CD4-positive, alpha-beta T cell (primary cell): ENCODE measurements at places on chromosomes 2 and 18.
A peak's percentile ranks its signal among the peaks of the same experiment; 100 is the strongest.

DNA sequence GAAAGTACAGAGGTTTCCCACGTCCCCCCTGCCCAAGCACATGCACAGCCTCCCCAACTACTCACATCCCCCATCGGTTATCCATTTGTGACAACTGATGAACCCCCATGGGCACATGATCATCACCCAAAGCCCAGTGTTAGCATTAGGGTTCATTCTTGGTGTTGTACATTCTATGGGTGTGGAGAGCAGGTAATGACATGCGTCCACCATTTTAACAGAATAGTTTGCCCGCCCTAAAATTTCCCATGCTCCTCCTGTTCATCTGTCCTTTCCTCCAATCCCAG lies 74.3 kb downstream of the LONRF2 start:
- H3K27ac ChIP-seq = no peak overlapping the region
- no peaks in the 10 kb centered on the region for H3K36me3 ChIP-seq
- H3K4me3 ChIP-seq = no peak overlapping the region
- DNase-seq = no peak
- H3K4me1 ChIP-seq = no peaks in the 10 kb centered on the region

DNA sequence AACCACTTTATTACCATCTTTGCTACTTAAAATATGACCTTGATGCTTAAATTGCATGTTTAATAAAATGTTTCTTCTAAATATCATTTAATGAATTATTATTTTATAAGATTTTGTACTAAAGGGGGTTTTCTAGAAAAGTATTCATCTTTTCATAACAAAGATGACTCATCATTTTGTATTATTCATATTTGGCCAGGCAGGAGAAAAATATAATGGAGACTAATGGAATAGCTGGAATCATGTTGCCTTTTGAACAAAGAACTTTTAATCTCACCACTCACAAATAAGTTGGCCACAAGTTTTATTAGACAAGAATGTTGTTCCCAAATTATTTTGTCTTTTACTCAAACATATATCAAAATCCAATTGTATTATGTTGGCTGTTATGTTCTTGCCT lies 882.4 kb downstream of the DSC3 start:
- DNase-seq = no peak
- no peak overlapping the region for H3K27ac ChIP-seq
- H3K4me3 ChIP-seq = no peak overlapping the region

DNA sequence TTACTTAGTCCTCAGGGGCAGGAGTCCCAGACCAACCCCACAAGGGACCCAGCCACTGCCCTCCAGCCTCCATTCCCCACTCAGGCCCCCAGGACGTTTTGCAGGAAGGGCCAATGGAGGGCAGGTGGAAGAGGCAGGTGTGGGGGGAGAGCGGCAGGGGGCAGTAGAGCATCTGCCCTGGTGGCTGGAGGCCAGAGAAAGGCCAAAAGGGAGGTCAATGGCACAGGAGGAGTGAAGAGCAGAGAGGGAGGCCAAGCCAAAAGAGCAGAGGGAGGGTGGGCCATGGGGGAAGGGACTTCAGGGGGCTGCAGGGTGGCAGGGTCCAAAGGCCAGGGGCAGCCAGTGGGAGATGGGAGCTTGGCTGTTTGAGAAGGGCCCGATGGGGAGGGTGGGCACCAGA lies 17.3 kb upstream of the GPR55 start:
- DNase-seq = no peak
- H3K4me3 ChIP-seq = no peak overlapping the region
- H3K4me1 ChIP-seq = peaks cover 11% of the 10 kb centered on the region
- no peaks in the 10 kb centered on the region for H3K36me3 ChIP-seq

DNA sequence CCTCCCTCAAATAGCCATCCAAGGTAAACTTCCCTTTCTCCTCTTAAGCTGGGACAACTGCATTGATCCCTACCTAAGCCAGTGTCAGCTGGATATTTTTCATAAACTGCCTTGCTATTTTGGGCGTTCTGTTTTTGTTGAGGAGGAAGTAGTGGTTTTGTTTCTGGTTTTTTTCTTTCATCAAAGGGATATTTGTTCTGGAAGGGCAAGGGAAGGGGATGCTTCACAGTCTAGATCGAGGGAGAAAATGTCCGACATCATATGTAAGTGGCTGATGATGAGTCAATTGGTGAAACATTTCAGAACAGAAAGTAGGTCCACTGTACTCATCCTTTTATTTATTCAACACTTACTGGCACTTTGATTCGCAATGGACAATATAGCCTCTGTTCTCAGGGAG lies 31.0 kb downstream of the TANC1 start:
- H3K4me1 ChIP-seq = no peaks in the 10 kb centered on the region
- no peak for DNase-seq
- no peak overlapping the region for H3K4me3 ChIP-seq

DNA sequence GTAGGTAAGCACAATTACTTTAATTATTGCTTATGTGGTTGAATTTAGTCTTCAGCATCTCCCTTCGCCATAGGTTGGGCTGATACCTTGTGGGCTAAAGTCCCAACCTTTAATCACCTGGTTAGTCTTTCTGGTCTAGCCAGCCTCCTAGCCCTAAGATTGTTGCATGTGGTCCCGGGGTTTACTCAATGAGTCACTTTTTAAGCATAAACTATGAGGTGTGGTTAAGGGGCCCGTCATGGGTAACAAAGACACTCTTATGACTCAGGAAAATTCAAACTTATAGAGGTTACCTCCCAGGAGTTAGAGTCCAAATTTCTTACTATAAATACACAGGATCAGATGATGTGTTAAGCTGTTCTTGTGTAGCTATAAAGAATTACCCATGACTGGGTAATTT lies 841.6 kb downstream of the TRIB2 start:
- no peaks in the 10 kb centered on the region for H3K36me3 ChIP-seq
- H3K4me1 ChIP-seq = no peaks in the 10 kb centered on the region
- H3K27ac ChIP-seq = no peak overlapping the region
- H3K27me3 ChIP-seq = no peaks in the 10 kb centered on the region
- H3K4me3 ChIP-seq = no peak overlapping the region

GRCh38 chr2:209653134-209653533 lies 118.5 kb upstream of the UNC80 start:
- H3K27ac ChIP-seq = no peak overlapping the region
- no peaks in the 10 kb centered on the region for H3K4me1 ChIP-seq
- H3K27me3 ChIP-seq = no peaks in the 10 kb centered on the region

GRCh38 chr2:195561116-195561921 lies 95.7 kb upstream of the SLC39A10 start:
- DNase-seq = no peak
- peak overlapping the region; percentile 81 for H3K27ac ChIP-seq
- no peaks in the 10 kb centered on the region for H3K27me3 ChIP-seq
- H3K36me3 ChIP-seq = no peaks in the 10 kb centered on the region

- H3K27ac ChIP-seq = no peak overlapping the region
- H3K36me3 ChIP-seq = peaks cover 7% of the 10 kb centered on the region
- H3K4me1 ChIP-seq = no peaks in the 10 kb centered on the region
- no peaks in the 10 kb centered on the region for H3K27me3 ChIP-seq
These were observed 55.4 kb downstream of the KLF7 start for GRCh38 chr2:207110310-207110709.

GRCh38 chr2:134451347-134451630 lies 197.4 kb downstream of the MGAT5 start:
- H3K4me1 ChIP-seq = no peaks in the 10 kb centered on the region
- no peaks in the 10 kb centered on the region for H3K27me3 ChIP-seq
- no peak for DNase-seq
- no peak overlapping the region for H3K4me3 ChIP-seq
- H3K27ac ChIP-seq = no peak overlapping the region
- H3K36me3 ChIP-seq = peaks cover 53% of the 10 kb centered on the region

DNA sequence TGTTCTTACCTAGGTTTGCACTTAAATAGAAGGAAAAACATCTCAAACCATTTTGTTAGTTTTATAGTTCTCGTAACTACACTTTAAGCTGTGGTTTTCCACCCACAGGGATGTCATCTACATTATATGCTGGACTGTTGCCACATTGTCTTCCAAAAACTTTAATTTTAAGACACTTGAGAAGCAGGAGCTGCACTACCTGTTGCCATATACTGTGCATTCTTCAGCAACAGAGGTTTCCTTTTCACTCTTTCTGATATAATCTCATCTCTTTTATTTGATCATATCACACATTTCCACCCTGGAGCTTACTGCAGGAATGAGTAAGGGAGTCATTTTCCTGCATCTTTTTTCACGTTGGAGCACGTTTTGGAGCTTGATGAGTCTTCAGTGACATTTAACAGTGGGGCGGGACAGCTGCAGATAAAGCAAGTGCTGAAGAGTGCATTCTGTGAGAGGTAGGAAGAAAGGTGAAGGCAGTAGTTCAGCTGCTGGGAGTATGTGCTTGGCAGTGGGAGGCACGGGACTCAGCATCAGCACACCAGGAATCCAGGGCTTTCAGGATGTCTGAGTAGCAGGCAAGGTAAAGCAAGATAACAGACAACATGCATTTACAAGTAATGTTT lies 3.8 kb downstream of the LIMS1 start:
- DNase-seq = no peak
- H3K4me1 ChIP-seq = peaks cover 18% of the 10 kb centered on the region
- H3K36me3 ChIP-seq = no peaks in the 10 kb centered on the region
- H3K4me3 ChIP-seq = no peak overlapping the region

DNA sequence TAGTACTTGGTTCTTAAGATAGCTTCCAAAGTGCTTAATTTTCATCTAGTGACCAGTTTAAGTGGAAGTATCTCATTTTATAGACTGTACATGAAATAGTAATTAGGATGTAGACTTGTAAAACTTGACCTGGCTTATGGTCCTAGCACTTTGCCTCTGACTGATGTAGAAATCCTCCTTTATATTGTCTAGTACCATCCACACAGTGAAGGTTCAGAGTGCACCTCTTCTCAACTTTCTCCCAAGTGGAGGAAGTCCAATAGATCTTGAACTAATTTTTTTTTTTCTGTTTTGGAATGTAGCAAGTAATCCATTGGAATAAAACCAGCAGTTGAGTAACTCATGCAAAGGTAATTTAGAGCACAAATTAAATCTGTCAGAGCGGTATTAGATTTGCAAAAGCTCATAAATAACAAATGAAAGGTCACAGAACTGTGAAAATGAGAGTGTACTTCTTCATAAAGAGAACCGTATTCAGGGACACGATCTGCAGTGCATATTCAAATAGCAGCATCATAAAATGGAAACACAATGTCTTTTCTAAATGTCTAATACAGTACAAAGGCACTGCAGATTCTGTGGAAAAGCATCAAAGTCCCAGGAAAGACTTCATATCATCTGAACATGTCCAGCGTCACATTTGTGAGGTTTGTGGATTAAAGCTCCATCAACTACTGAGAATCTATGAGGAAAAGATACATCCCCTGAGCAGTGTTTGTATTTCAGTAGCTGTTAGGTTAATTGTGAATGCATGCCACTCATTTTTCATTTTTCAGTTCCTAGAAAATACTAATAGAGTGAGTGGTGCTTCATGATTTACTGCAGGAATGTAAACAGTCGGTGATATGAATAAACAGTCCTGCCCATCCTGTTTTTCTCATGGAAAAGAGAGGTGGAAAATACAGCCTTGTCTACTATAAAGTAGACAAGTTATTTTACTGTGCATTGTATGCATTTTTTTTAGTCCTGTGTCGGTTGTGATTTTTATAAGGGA lies 100.7 kb downstream of the LYPD6 start:
- no peaks in the 10 kb centered on the region for H3K36me3 ChIP-seq
- H3K4me3 ChIP-seq = no peak overlapping the region
- H3K4me1 ChIP-seq = no peaks in the 10 kb centered on the region
- H3K27ac ChIP-seq = no peak overlapping the region
- H3K27me3 ChIP-seq = no peaks in the 10 kb centered on the region
- no peak for DNase-seq

DNA sequence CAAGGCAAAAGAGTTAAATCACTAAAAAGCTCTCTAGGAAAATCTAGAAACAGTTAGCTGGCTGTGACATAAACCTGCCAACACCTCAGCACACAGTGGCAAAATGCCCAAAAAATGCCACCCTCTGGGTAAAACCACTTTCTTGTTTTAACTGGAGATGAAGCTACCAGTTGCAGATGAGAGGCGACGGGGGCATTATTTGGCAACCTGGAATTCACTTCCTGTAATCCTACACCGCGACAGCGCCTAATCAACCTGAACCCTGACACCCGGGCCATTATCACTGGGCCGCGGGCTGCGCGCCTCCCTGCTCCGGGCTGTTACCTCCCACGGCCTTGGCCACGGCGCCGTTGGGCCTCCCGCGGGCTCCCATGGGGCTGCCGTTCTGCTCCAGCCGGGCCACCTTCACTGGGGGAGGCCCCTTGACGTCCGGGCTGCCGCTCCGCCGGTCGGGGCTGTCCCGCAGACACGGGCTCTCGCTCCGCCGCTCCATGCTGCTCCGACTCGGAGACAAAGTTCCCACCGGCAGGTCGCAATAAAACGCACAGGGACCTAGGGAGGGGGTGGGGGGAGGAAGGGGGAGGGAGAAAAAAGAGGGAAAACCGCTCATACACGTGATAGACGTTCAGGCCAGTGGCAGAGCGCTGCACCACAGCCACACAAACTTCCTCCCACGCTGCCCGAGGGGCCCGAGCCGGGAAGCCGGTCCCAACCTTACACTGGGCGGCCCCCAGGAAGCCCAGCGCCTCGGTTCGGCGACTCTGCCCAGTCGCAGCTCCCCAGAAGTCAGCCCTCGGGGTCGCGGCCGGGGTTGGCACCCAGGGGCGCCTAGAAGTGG lies 2.0 kb downstream of the SATB2 start:
- H3K4me3 ChIP-seq = no peak overlapping the region
- peaks cover 75% of the 10 kb centered on the region for H3K27me3 ChIP-seq
- DNase-seq = no peak
- peaks cover 37% of the 10 kb centered on the region for H3K4me1 ChIP-seq

GRCh38 chr2:222797871-222798270 lies 63.0 kb upstream of the ACSL3 start:
- H3K36me3 ChIP-seq = no peaks in the 10 kb centered on the region
- no peaks in the 10 kb centered on the region for H3K27me3 ChIP-seq
- H3K4me3 ChIP-seq = no peak overlapping the region

GRCh38 chr2:85748985-85749875 lies 4.6 kb upstream of the ATOH8 start:
- H3K36me3 ChIP-seq = no peaks in the 10 kb centered on the region
- H3K4me3 ChIP-seq = no peak overlapping the region
- DNase-seq = no peak
- no peak overlapping the region for H3K27ac ChIP-seq
- peaks cover 32% of the 10 kb centered on the region for H3K27me3 ChIP-seq

- no peaks in the 10 kb centered on the region for H3K4me1 ChIP-seq
- H3K4me3 ChIP-seq = no peak overlapping the region
- no peak for DNase-seq
- H3K36me3 ChIP-seq = peaks cover 53% of the 10 kb centered on the region
- no peak overlapping the region for H3K27ac ChIP-seq
These were observed 40.9 kb downstream of the UGP2 start for GRCh38 chr2:63882395-63883105.

- H3K4me1 ChIP-seq = no peaks in the 10 kb centered on the region
- H3K4me3 ChIP-seq = no peak overlapping the region
- H3K36me3 ChIP-seq = no peaks in the 10 kb centered on the region
- no peaks in the 10 kb centered on the region for H3K27me3 ChIP-seq
These were observed 157.5 kb upstream of the CAVIN2 start for GRCh38 chr2:192004188-192004963.

GRCh38 chr18:22604986-22605421 lies 187.3 kb upstream of the CTAGE1 start:
- no peaks in the 10 kb centered on the region for H3K36me3 ChIP-seq
- no peaks in the 10 kb centered on the region for H3K4me1 ChIP-seq
- no peak overlapping the region for H3K27ac ChIP-seq
- no peaks in the 10 kb centered on the region for H3K27me3 ChIP-seq
- no peak overlapping the region for H3K4me3 ChIP-seq

GRCh38 chr2:222303045-222303827 lies 4.4 kb upstream of the PAX3 start:
- H3K27ac ChIP-seq = no peak overlapping the region
- peaks cover 59% of the 10 kb centered on the region for H3K4me1 ChIP-seq
- H3K4me3 ChIP-seq = no peak overlapping the region
- H3K27me3 ChIP-seq = peaks cover 99% of the 10 kb centered on the region

GRCh38 chr2:207223051-207223450 lies 57.3 kb upstream of the KLF7 start:
- no peak overlapping the region for H3K27ac ChIP-seq
- no peaks in the 10 kb centered on the region for H3K4me1 ChIP-seq
- H3K4me3 ChIP-seq = no peak overlapping the region
